Stimulated activated CD4-positive, alpha-beta T cell treated with anti-CD3 and anti-CD28 coated beads, Interleukin-1b, Interleukin-23, amount 100 ng/mL, for 1 hour (primary cell): ENCODE measurements at places on chromosomes 5 and 9.
A peak's percentile ranks its signal among the peaks of the same experiment; 100 is the strongest.

DNA sequence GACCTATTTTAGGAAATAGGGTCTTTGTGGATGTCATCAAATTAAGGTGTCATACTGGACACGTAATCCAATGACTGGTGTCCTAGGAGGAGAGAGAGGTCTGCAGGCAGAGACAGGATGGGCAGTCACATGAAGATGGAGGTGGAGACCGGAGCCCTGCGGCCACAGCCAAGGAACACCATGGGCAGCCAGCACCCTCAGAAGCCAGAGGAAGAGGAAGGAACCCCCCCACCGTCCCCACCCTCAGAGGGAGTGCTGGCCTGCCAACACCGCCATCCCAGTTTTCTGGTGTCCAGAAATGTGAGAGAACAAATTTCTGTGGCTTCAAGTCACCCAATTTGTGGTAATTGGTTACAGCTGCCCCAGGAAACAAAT, 88.3 kb downstream of the NSUN2 start:
- no peak for DNase-seq

DNA sequence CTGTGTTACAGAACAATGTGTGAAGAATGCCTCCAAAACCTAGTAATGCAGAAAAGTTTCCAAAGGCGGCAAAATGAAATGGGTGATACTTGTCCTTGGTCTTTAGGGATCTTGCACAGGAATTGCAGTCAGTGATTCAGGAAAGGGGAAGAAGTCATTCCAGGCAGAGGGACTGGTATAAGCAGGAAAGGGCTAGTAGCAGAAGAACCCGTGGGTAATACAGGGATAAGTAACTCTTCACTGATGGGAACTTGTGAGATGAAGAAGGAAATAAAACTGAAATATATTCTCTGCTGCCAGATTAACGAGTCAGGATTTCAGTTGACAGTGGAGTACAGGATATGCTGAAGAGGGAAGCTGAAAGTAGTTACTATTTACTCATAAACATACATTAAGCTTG, 1.2 kb downstream of the SRFBP1 start:
- no peak for DNase-seq

DNA sequence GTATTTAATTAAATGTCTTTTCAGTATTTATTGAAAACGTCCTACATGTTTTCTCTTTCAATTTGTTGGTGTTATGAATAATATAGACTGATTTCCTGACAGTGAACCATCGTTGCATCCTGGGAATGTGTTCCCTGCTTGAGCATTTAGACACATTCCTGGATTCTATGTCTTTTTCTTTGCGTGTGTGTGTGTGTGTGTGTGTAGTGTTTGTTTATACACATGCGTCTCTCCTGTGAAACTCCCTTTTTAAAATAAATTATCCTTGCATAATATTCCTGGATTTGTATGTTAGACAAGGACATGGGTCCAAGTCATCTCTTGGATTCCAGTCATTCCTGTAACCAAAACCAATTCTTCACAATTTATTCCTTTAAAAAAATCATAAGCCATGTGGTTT, 153.4 kb downstream of the HSPA4 start:
- no peak for DNase-seq

DNA sequence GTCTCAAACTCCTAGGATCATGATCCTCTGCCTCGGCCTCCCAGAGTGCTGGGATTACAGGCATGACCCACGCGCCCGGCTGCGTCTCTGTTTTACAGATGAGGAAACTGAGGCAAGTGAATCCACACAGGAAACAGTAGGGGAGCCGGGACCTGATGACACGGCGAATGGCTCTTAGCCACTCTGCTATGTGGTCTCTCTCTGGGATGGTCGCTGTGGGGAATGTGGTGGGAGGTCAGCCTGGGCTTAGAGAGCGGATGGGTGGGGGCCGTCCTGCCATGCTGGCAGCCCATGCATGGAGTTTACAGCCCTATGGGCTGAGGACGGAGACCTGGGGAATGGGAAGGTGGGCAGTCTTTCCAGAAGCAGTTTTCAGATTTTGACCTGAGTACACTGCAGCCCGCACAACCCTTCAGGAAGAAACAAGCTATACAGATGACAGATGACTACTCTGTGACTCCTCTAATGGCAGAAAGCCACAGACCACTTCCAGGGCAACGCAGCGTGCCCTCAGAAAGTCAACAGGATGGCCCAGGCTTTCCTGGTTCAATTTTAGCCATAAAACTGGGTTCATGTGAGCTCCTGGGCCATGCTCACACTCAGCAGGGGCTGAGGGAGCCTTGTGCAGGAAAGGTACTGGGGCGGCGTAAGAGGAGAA, 136.1 kb upstream of the RAPGEF1 start:
- DNase-seq, result no peak

GRCh38 chr5:165126598-165126997, 1621.2 kb downstream of the MAT2B start:
- DNase-seq, result no peak

GRCh38 chr5:62298118-62298517, 7.9 kb upstream of the KIF2A start:
- DNase-seq, result no peak

- no peak for DNase-seq
These were observed 133.1 kb upstream of the CDH12 start for GRCh38 chr5:22986281-22986680.

DNA sequence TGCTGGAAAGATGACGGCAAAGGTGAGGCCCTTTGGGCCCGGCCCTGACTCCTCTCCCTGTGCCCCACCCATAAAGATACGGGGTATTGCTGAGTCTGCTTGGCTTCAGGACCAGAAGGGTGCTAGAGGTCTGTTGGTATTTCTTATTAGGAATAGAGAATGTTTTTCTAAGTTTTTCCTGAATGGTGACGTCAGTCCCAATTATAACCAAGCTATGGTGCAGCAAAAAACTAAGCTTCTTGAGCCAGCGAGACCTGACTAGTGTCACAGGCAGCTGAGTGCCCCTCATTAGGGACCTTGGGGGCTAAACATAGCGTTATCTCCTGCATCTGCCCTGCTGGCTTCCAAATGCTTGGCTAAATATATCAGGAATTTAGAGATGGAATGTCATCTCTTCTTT, 151.0 kb upstream of the TBC1D2 start:
- no peak for DNase-seq

- no peak for DNase-seq
These were observed 286.5 kb downstream of the EFNA5 start for GRCh38 chr5:107384256-107384655.

DNA sequence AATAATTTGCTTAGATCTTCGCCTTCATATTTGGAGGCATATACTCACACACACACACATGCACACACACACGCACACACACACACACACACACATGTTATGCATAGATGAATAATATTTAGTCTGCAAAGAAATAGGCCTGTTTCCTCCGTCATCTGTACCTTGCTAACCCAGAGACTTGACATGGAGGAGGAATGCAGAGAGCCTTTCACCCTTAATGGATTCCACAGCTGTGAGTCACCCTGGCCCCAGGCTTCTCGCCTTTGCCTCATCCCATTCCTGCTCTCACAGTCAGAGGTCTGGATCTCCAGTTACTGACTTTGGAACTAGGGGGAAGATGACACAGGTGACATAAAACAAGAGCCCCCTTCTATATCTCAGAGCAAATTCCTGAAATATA, 29.7 kb downstream of the ZNF462 start:
- DNase-seq, result no peak

GRCh38 chr9:29816954-29817703, 2243.8 kb upstream of the C9orf72 start:
- DNase-seq, result no peak

- DNase-seq, result peak; percentile 41
These were observed 6.9 kb upstream of the OTP start for GRCh38 chr5:77645158-77645994.

DNA sequence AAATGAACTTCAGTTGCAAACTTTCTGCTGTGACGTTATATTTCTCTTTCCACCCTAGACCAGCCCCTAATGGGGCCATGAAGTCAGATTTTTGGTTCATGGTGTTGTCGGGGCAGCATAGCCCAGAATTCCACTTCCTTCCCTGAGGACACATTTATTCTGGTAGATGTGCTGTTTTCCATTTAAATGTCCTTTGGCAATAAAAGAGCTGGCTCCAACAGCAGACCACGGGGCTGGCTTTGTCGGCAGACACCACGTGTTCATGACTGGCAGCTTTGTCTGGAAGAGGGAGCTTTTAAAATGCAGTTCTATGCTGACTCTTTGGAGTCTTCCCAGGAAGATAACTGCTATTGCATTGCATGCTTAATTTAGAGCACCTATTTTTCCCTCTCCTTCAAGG, 17.6 kb upstream of the LCP2 start:
- DNase-seq, result no peak

- no peak for DNase-seq
These were observed 45.3 kb upstream of the PPP3R2 start for GRCh38 chr9:101639785-101640665.

- no peak for DNase-seq
These were observed 45.7 kb downstream of the TMEM174 start for GRCh38 chr5:73218552-73219171.

DNA sequence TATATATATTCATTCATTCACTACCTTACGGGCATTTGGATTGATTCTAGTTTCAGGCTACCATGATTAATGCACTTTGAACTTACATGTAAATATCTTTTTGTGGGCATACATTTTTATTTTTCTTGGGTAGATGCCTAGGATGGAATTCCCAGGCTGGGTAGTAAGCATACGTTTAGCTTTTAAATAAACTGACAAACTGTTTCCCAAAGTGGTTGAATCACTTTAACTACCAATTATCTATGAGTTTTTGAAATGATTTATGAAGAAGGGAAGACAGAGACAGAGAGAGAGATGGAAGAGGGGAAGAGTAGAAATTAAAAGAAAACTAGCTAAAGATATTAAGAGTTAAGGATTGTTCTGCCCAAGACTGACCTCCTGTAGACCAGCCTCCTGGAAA, 612.6 kb downstream of the PSAT1 start:
- DNase-seq, result no peak
